ENCODE measurements at places on chromosomes 6 and 20.

- DNase-seq: no peak
These were observed 109.0 kb downstream of the TNFRSF21 start for GRCh38 chr6:47200536-47201334.

- no peak for DNase-seq
These were observed 51.5 kb downstream of the NUDT3 start for GRCh38 chr6:34340906-34341480.

- no peak for DNase-seq
These were observed 76.4 kb upstream of the BHLHE23 start for GRCh38 chr20:63082939-63083735.

- no peak for DNase-seq
These were observed 246.8 kb upstream of the EXOC2 start for GRCh38 chr6:939526-940252.

GRCh38 chr20:4922186-4922585 is 79.1 kb downstream of the SLC23A2 start:
- no peak for DNase-seq

DNA sequence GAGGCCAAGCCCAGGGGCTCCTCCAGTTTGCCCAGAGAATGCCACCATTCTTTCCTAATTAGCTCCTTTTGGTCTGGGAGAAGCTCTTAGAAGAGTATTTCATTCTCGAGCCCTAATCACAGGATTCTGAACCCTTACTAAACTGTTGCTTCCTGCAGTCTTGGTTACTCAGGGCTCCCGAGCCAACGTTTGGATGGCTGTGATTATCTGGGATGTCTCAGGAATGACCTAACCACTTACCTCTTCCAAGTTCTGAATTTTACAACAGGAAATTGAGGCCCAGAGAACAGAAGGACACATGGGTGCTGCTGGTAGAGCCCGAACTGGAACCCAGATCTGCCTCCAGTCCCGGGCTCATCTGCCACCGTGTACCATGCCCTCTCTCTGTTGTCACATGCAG is 22.2 kb upstream of the PNPLA1 start:
- DNase-seq: no peak

Data from activated CD4-positive, alpha-beta T cell treated with anti-CD3 and anti-CD28 coated beads for 1 hour (primary cell).